Mesenchymal stem cell (in vitro differentiated cells and primary cell): ENCODE measurements at places on chromosomes 2 and 18.

DNA sequence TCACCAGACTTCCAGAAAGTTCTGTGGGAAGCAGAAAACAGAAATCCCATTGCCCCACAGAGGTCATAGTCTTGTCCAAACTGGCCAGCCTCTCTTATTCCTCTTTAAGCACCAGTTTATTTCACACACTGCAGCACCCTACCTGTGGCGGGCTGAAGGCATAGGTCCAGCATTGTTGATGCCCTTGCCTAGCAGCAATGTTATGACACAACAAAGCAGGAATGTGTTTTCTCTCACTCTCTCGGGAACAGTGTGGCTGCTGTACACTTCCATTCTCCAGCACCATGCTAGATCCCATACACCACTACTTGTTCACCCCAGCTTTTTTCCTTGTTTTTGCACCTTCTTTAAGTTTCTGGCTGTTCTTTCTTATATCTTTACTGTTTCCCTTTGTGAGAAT, 181.6 kb downstream of the DNAH6 start:
- no peak for DNase-seq

GRCh38 chr2:43332653-43333052, 106.2 kb upstream of the ZFP36L2 start:
- DNase-seq, result no peak

DNA sequence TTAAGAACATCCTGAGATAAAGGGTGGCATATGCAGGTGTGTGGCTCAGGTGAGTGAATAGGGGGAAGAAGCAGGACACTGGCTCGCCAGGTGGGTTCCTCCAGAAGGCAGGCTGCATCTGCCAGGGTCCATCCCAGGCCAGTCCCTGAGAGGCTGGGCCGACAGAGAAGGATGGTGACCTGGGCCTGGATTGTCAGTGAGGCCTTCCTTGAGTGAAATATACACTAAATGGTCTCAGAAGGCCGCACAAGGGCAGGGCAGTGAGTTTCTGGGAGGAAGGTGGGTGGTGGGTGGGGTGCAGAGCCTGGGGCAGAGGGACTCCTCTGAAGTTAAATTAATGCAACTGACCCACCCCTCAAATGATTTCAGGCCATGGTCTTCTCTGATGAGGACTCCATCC, 182.1 kb downstream of the ANKRD30B start:
- no peak for DNase-seq

DNA sequence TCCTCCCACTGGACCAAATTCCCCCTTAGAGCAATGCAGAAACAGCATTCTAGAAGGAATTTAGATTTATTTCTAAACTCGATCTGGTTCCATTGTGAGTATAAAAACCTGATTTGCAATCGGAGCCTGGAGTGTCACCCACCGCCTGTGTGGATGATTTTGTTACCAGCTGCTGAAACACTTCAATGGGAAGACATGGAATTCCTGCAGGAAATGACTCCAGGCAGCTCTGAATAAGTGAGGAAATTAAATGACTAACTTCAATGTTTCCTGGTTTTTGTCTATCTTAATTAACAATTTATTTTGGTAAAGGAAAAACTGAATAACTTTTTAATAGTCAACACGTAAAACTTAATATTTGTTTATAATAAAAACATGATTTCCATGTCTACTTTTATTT, 19.3 kb downstream of the CTAGE1 start:
- no peak for DNase-seq

- no peak for DNase-seq
These were observed 28.6 kb downstream of the HS1BP3 start for GRCh38 chr2:20622296-20622686.

DNA sequence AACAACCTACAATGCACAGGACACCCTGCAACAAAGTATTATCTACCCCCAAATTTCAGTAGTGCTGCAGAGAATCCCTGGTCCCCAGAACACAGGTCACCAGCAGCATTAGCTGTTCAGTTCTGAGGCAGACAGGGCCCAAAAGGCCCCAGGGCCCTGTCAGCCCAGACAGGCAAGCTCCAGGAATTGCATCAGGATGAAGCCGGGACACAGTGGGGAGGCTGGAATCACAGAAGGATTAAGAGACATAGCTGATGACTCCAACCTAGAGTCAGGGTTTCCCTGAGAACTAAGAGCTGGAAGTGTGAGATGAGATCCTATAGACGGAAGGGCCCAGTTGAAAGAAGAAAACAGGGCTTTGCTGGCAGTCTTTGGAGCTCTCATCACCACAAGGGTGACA, 148.1 kb downstream of the GALNT14 start:
- no peak for DNase-seq

DNA sequence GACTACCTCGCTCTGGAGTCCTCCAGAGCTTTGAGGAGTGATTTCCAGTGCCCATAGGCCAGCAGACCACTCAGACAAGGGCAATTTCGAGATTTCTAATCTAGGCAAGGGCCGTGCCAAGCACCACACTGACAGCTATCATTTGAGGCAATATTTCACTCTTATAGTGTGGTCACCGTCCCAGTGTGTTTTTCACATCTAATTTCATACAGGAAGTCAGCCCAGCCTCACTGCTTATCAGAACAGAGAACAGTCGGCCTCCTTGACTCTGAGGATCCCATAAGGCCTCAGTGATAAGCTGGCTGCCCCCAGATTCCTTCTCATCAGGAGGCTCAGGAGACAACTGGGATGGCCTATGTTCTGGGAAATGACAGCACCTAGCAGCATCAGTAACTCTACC, 581 bp downstream of the CAPN14 start:
- DNase-seq, result no peak

- no peak for DNase-seq
These were observed 69.7 kb downstream of the TGOLN2 start for GRCh38 chr2:85257970-85258605.

- DNase-seq, result peak; percentile 91
These were observed 53.5 kb upstream of the RMDN2 start for GRCh38 chr2:37871456-37872191.

- no peak for DNase-seq
These were observed 41.1 kb downstream of the TMEM185B start for GRCh38 chr2:120182019-120182560.
